ENCODE measurements at places on chromosomes 11 and 22.

DNA sequence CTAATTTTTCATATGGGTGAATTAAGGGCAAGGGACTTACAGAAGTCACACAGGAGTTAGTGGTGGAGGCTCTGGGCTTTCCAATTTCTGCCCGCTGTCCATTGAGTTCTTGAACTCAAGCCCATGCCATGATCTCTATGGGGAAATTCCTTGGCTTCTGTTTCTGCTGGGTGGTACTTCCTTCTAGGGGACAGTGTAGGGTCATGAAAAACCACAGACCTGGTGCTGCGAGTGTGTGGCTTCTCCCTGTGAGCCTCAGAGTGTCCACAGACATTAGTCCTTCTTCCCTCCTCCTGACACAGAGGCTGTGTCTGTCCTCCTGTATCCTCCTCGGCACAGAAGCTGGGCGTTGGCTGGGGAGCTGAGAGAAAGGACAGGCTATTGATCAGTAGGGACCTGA is 6.3 kb upstream of the SEZ6L start:
- no peaks in the 10 kb centered on the region for H3K36me3 ChIP-seq
- H3K27me3 ChIP-seq = peaks cover 11% of the 10 kb centered on the region
- no peaks in the 10 kb centered on the region for H3K4me1 ChIP-seq
- H3K27ac ChIP-seq = no peak overlapping the region
- DNase-seq = no peak

DNA sequence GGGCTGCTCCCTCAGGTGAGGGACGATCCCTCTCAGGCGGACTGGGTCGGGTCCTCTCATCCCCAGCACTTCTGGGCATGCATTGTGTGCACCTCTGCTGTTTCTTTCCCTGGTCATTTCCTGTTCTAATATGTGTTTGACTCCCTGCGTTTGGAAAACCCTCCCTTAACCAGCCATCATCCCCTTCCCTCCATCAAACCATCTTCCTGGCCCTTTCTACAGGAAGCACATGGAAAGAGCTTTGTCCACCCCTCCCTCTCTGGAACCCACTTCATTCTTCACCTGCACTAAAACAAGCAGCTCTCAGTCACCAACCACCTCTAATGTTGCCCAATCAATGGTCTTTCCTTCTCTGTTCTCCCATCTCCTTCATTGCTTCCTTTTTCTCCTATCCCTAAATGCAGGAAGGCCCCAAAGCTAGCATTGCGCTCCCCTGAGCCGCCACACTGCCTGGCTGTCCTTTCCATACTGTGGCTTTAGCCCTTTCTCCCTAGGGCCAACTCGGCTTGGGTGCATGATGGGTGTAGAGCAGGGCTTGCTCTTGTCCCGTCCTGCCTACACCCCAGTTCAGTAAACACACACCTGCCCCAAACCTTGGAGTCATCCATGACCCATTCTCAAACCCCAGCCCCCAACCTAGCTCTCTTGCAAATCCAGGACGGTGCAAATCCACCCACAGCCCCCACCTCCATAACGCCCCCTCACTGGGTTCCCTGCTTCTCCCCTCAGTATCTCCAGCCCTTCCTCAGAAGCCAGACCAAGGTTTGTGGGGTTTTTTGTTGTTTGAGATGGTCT is 5.4 kb upstream of the GAS2L1 start:
- H3K27ac ChIP-seq = peak overlapping the region; percentile 58
- H3K4me3 ChIP-seq = no peak overlapping the region
- no peak for DNase-seq
- H3K27me3 ChIP-seq = peaks cover 2% of the 10 kb centered on the region
- peaks cover 2% of the 10 kb centered on the region for H3K4me1 ChIP-seq

DNA sequence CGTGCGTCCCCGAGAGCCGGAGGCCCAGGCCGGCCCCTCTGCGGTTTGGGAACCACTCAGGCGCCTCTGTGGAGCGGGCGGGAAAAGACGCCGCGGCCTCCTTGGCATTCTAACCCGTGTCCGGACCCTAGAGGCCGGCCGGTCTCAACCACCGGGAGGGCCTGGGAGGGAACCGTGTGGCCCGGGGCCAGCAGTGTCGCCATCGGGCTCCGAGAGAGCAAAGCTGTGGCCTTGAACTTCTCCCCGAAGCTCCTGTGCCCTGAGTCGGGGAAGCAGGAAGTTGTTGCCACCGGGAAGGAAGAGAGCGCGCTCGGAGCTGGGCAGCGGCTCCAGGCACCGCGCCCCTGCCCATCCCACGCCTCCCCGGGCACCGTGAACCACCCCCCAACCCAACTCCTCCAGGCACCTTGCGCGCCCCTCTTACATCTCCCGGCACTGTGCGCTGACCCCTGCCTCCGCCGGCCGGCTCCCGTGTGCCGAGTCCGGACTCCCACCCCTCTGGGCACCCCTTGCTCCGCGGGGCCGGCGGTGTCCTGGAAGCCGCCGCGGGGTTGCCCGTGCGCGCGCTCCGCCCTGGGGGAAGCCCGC is 80.0 kb upstream of the PPARA start:
- H3K4me3 ChIP-seq = peak overlapping the region; percentile 84
- H3K4me1 ChIP-seq = peaks cover 25% of the 10 kb centered on the region
- H3K27ac ChIP-seq = peak overlapping the region; percentile 81

GRCh38 chr11:126547691-126548090 is 192.2 kb downstream of the ST3GAL4 start:
- H3K36me3 ChIP-seq = no peaks in the 10 kb centered on the region
- no peak overlapping the region for H3K4me3 ChIP-seq
- peaks cover 14% of the 10 kb centered on the region for H3K27me3 ChIP-seq
- H3K4me1 ChIP-seq = no peaks in the 10 kb centered on the region
- H3K27ac ChIP-seq = no peak overlapping the region
- DNase-seq = no peak

DNA sequence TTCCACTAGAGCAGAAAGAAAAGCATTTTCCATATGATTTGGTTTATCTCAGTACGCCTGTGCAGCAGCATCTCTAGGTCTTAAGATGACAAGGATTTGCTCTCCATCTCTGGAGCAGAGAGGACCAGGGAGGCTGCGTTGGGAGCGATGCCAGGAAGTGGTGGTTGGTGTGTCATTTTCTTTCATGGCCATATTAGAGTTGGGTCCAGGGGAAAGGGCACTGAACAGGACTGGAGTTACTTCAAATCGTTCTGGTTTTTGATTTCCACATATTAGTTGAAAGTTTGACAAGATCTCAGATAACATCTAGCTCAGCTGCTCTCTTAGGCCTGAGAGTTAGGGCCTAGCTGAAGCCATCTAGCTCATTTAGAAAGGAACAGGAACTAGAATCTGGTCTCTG is 157.7 kb downstream of the ADAMTS15 start:
- H3K4me3 ChIP-seq = no peak overlapping the region
- no peak for DNase-seq
- no peaks in the 10 kb centered on the region for H3K27me3 ChIP-seq
- no peaks in the 10 kb centered on the region for H3K36me3 ChIP-seq

- H3K36me3 ChIP-seq = no peaks in the 10 kb centered on the region
- DNase-seq = peak; percentile 25
- H3K27ac ChIP-seq = no peak overlapping the region
- peaks cover 10% of the 10 kb centered on the region for H3K27me3 ChIP-seq
Observed at GRCh38 chr11:76153571-76153923, 52.8 kb downstream of the WNT11 start.

DNA sequence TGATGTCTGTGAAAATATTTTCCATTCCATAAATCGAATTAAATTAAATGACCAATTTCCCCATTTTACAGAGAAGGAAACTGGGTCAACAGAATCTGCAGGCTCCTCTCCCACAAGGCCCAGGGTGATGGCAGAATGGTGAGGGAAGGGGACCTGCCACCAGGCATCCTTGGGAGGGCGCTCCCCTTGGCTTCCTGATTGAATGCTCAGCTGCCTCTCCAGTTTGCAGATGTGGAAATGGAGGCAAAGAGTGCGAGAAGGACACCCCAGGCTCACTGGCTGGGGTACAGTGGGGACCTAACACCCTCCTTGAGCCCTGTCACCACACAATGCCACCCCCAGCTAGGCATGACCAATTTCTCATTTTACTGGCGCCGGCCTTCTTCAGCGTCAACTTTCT is 28.5 kb upstream of the CSNK1E start:
- H3K27ac ChIP-seq = no peak overlapping the region
- no peak overlapping the region for H3K4me3 ChIP-seq
- peak; percentile 10 for DNase-seq
- no peaks in the 10 kb centered on the region for H3K27me3 ChIP-seq
- no peaks in the 10 kb centered on the region for H3K36me3 ChIP-seq
- H3K4me1 ChIP-seq = no peaks in the 10 kb centered on the region

GRCh38 chr11:33197915-33198727 is 36.8 kb upstream of the CSTF3 start:
- no peak overlapping the region for H3K27ac ChIP-seq
- DNase-seq = no peak
- peaks cover 2% of the 10 kb centered on the region for H3K36me3 ChIP-seq
- H3K4me3 ChIP-seq = no peak overlapping the region

DNA sequence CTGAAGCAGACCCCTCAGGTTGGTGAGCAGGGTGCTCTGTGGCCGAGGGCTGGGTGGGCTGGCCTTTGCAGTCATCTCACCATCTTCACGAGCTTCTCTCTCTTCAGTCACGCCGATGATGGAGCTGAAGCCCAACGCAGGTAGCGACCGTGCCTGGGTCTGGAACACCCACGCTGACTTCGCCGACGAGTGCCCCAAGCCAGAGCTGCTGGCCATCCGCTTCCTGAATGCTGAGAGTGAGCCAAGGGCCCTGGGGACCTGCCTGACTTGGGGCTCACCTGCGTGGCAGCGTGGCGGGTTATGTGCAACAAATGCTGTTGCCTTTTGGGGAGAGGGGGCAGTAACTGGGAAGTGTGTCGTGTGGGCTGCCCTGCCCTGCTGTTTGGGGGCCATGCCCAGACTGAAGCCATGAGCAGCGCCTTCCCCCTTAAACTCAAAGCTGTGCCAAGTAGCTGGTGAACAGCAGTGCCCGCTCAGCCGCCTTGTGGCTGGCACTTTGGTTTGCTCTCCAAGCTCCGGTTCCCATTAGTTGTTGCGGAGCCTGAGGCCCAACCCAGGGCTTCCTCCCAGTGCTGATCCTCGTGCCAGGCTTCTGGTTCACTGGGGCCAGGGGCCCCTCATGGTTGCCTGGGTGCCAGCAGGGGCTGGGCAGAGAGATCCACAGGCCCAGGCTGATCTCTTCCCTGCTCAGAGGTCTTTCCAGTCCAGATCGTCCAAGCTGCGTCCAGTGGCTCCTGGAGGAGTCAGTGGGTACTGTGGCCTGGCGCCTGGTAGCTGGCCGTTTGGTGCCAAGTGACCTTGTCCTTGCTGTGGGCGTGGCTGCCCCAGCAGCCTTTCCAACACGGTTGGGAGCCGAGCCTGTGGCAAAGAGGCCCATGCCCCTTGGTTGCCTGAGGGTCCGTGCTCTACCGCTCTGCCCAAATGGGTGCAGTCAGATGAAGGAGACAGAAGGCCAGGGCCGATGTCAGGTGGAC is 6.1 kb upstream of the ZDHHC8 start:
- DNase-seq = no peak
- no peaks in the 10 kb centered on the region for H3K27me3 ChIP-seq
- no peak overlapping the region for H3K4me3 ChIP-seq
- H3K27ac ChIP-seq = no peak overlapping the region
- H3K36me3 ChIP-seq = peaks cover 9% of the 10 kb centered on the region
- H3K4me1 ChIP-seq = peaks cover 13% of the 10 kb centered on the region

GRCh38 chr11:76577921-76578653 is 92.5 kb downstream of the LRRC32 start:
- peaks cover 2% of the 10 kb centered on the region for H3K36me3 ChIP-seq
- peaks cover 13% of the 10 kb centered on the region for H3K27me3 ChIP-seq
- H3K4me3 ChIP-seq = no peak overlapping the region
- no peaks in the 10 kb centered on the region for H3K4me1 ChIP-seq
- no peak for DNase-seq
- no peak overlapping the region for H3K27ac ChIP-seq

DNA sequence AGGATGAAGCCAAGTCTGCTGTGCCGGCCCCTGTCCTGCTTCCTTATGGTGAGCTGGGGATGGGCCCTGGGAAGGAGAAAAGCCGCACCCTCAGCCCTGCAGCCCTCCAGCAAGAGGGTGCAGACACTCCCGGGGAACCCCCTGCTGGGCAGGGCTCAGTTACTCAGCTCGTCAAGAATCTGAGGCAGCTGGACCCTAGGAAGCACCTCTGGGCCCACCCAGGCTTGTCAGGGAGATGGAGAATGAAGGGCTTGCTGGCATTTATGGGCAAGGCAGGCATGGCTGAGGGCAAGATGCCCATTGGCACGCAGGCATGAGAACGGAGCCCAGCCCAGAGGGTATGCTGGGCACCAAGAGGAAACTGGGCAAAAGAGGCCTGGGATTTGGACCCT is 12.9 kb downstream of the RELT start:
- peaks cover 1% of the 10 kb centered on the region for H3K36me3 ChIP-seq
- H3K27me3 ChIP-seq = no peaks in the 10 kb centered on the region
- H3K27ac ChIP-seq = no peak overlapping the region
- no peak overlapping the region for H3K4me3 ChIP-seq
- no peak for DNase-seq

GRCh38 chr11:17734986-17735817 is 621 bp downstream of the KCNC1 start:
- H3K36me3 ChIP-seq = no peaks in the 10 kb centered on the region
- H3K27me3 ChIP-seq = peaks cover 45% of the 10 kb centered on the region
- H3K4me1 ChIP-seq = peaks cover 4% of the 10 kb centered on the region
- no peak overlapping the region for H3K27ac ChIP-seq
- H3K4me3 ChIP-seq = no peak overlapping the region

DNA sequence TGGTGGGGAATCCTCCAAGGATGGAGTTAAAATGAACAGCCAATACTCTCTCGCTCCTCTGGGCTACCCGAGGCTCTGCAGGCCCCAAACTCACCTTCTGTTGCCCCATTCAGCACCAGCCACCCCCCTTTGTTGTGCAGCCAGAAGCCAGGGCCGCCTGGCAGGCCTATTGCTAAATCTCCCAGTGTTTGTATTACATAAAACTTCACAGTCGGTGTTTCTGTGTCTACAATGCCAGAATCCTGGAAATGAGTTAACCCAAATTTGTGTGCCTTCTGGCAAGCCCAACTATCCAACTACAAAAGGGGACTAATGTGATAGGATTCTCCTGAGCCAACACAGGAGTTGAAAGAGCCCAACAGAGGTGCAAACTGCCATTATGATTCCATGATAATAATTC is 9.3 kb downstream of the KCNJ5 start:
- no peak overlapping the region for H3K27ac ChIP-seq
- no peaks in the 10 kb centered on the region for H3K4me1 ChIP-seq
- H3K27me3 ChIP-seq = peaks cover 43% of the 10 kb centered on the region

DNA sequence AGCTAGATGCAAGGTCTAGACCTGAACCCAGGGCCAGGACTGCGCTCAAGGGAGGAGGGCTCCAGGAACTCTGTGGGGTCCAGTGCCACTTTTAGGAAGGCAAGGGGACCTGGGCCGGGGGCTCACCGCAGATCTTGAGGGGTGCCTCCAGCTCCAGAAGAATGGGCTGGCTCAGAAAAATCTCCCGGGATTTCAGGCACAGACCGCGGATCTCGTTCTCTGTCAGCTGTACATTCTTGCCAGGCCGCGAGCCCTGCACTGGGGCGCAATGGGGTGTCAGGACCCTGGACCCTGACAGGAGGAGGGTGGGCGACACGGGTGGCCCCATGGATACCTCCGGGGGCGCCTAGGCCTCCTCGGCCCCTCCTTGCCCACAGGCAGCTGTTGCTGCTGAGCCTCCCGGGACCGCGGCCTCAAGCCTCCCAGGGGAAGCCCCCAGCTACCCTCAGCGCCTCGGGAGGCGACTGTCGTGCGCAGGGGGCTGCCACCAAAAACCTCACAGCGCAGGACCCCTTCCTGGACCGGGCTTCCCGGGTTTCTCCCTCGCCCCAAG is 640 bp downstream of the PPP1CA start:
- DNase-seq = no peak
- peak overlapping the region; percentile 84 for H3K27ac ChIP-seq
- peak overlapping the region; percentile 93 for H3K4me3 ChIP-seq
- peaks cover 41% of the 10 kb centered on the region for H3K36me3 ChIP-seq
- no peaks in the 10 kb centered on the region for H3K27me3 ChIP-seq
- peaks cover 39% of the 10 kb centered on the region for H3K4me1 ChIP-seq

GRCh38 chr11:78313181-78313795 is 104.3 kb downstream of the GAB2 start:
- no peak overlapping the region for H3K4me3 ChIP-seq
- H3K27me3 ChIP-seq = peaks cover 13% of the 10 kb centered on the region
